ENCODE measurements at places on chromosomes 5 and 9.

GRCh38 chr9:123978981-123979380 is 32.6 kb upstream of the LHX2 start:
- no peak for DNase-seq

DNA sequence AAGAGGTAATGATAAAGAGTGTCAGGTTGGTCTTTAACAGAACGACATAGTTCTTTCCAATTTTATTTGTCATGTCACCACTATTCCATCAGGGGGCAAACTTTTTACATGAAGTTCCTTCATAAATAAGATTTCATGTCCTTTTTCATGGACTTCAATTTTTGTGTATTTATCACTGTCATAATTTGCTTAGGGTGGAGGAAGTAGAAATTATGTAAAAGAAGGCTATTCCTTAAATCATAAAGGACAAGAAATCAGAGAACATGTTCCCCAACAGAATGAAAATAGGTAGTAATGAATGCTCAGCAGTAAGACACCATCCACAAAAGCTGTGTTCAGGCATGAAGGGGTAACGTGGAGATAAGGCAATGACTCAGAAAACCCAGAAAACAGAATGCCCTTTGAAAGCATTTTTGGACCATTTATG is 72.7 kb downstream of the ZFAND5 start:
- no peak for DNase-seq

GRCh38 chr5:52443187-52443586 is 344.5 kb upstream of the ITGA1 start:
- no peak for DNase-seq

- DNase-seq: no peak
These were observed 82.1 kb downstream of the FBN2 start for GRCh38 chr5:128455841-128456361.

DNA sequence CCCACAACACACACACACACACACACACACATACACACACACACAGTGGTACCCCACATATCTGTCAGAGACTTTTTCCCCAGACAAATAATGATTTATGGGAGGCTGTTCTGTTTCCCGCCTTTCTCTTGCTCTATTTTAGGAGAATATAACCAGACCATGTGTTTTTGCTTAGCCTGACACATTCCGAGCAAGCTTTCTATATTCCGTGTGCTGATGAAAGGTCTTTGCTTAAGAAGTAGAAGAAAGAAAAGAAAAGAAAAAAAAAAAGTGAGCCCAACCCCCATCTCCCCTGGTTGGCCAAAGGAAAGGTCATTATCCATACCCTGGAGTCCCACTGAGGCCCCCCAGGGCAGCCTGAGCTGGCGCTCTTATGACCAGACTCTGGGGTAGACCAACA is 338.6 kb downstream of the SLIT3 start:
- no peak for DNase-seq

DNA sequence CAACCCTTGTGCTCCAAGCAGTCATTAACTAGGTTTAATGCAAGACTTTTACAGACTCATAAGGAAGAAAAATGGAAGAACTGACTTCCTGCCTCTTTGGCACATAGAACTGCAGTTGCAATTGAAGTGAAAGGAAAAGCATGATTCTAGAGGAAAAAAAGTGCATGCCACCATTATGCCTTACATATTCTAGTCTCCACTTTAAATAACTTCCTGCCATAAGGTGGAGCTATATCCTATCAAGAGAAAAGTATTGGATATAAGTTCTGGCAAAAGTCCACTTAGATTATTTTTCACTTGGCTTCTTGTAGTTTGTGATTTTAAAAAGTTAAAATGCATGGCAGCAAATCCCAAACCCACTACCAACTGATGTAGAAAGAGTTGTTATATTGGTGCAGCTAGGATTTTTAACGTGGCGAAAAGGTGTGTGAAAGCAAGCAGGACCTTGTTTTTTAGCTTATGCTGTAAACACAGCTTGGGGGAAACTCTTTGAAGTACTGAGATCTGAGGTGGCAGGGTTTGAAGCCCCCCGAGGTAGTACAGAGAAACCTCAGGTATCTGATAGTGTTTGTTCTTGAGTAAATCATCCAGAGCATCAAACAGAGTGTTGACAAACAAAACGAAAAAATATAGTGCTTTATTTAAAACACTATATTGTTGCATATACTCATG is 117.9 kb downstream of the ANXA1 start:
- DNase-seq: no peak

GRCh38 chr5:112823181-112823580 is 37.9 kb upstream of the SRP19 start:
- DNase-seq: no peak

DNA sequence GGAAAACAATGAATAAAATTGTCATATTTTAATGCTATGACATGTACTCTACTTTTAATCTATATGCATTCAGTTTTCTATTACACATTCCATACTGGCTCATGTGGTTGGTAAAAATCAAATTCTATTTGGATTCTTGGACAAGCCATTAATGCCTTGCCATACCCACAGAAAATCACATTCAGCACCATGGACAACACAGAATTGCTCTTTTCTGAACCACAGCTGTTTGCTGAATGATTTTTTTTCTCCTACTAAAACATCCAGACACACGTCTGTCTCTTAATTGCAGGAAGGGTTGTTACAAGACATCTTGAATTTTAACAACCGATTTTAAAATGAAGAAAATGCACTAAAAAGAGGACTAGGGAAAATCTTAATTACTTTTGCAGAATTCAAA is 675.6 kb downstream of the BRINP1 start:
- DNase-seq: no peak

GRCh38 chr5:177389241-177390169 is 5.3 kb downstream of the SLC34A1 start:
- no peak for DNase-seq

GRCh38 chr9:84703793-84704192 is 34.3 kb downstream of the NTRK2 start:
- DNase-seq: no peak

GRCh38 chr5:170720984-170721383 is 62.5 kb upstream of the GABRP start:
- no peak for DNase-seq

DNA sequence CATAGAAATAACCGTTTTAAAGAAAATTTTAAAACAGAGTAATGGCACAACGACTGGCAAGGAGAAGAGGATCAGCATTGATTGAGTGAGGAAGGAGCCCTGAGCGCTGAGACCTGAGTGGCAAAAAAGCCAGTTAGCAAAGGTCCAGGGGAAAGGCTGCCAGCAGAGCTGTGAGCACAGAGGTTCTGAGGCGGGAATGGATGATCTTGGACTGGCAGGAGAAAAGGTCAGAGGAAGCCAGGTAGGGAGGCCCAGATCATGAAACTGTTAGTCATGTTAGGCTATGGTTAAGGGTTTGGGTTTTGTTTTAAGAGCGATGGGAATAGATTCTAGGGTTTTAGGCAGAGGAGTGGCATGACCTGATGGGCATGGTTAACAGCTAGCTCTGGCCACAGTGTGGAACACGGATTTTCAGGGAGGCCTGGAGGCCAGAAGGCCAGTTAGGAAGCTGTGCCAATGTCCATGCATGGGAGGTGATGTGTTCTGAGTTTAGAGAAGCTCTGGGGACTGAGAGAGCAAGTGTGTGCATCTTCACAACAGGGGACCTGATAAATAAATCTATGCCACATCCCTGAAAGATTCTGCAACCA is 57.7 kb upstream of the GALNT10 start:
- DNase-seq: no peak

GRCh38 chr9:90996154-90997065 is 194.8 kb downstream of the SYK start:
- no peak for DNase-seq

GRCh38 chr5:166722939-166723338 is 1568.5 kb upstream of the WWC1 start:
- no peak for DNase-seq

- no peak for DNase-seq
These were observed 687.4 kb downstream of the PRR16 start for GRCh38 chr5:121151534-121151933.

- no peak for DNase-seq
These were observed 45.5 kb downstream of the FER start for GRCh38 chr5:108793207-108793606.

DNA sequence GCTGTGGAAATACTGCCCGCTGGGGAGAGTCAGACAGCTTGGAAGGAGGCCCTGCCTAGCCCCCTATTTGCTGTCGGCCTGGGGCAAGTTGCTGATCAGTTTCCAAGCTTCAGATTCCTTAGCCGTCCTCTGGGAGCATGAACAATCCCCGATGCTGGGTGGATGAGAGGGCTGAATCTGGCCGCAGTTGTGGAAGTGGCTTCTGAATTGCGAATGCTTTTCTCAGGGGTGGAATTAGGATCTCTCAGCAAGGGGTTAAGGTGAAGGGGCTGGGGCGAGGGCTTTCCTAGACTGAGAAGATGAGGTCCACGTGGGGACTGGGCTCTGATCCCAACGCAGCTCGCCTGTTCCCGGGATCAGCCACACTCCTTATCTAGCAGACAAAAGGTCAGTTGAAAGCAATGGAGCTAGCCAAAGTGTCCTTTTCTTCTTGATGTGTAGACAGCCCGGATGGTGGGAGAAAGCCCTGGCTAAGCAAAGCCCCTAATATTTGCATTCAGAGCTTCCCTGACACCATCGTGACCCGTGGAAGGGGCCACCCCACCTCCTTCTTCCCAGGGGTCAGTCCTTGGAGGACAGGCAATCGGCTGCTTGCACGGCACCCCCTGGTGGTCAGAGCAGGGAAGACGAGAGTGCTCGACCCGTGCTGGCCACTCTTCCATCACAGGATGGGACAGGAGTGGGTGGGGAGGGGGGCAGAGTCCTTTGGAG is 54.9 kb downstream of the COL15A1 start:
- DNase-seq: peak; percentile 69
